Putamen (tissue), 1 donor: ENCODE measurements at places on chromosomes 5 and 9.

GRCh38 chr5:132010989-132011621 lies 353 bp downstream of the ACSL6 start:
- no peak for DNase-seq

GRCh38 chr5:142883438-142883837 lies 113.3 kb downstream of the ARHGAP26 start:
- no peak for DNase-seq

DNA sequence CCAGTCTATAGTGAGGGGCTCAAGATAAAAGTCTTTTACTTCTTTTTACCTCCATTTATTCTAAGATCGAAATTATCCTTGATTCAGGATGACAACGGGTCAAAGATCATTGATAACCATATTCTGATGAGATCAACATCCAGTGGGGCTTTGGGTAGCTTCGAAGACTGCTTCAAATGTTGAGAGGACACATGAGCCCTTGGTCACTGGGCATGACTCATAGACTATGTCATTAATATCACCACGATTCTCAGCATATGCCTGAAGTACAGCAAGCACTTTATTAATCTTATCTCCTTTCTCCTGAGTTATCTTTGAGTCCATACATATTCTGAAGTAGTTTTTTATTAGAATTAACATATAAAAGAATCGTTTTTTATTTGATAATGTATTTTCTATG lies 117.1 kb upstream of the DAB2 start:
- no peak for DNase-seq

DNA sequence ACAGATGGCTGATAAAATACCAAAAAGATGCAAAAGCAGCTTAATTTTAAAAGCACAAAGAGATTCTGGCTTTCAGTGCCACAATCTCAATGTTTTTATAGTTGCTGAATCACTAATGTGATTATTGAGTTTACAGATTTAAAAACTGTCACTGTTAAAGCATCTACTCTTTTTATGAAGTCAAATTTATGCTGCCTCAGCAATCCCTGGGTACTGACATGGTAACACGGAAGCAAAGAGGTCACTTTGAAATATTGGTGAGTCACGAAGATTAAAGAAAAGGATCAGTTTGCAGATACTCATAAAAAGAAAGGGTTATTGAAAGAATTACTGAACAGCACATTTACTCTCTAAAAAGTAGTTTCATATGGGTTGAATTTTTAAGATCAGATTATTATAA lies 39.7 kb upstream of the HMGCS1 start:
- no peak for DNase-seq

DNA sequence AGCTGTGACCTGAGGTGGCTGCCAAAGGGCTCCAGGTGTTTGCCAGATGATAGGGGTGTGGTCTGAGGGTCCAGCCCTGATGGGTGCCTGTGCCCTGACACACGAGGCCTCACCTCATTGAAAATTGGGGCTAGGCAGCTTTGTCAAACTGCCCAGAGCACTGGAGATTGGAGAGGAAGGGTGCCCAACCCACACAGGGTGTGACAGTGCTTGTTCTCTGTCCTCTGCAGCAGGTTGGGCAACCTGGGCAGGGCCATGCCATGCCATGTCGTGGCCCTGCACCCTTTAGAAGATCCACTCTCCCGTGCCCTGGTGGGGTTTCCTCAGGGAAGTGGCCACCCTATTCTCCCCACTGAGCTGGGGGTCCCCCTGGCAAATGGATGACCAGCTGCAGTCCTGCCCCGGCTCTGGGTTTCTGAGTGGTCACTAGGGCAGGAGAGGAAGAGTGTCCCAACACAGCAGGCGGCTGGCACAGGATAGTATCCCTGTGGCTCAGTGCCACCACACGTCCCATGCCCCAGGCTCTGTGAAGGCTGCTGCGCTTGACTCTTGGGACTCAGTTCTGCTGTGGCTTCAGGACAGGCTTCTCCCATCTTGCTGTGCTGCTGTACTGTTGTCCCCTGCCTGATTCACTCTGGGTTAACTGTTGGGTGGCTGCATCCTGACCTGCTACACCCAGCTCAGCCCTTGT lies 100.8 kb upstream of the PITX1 start:
- DNase-seq: no peak

DNA sequence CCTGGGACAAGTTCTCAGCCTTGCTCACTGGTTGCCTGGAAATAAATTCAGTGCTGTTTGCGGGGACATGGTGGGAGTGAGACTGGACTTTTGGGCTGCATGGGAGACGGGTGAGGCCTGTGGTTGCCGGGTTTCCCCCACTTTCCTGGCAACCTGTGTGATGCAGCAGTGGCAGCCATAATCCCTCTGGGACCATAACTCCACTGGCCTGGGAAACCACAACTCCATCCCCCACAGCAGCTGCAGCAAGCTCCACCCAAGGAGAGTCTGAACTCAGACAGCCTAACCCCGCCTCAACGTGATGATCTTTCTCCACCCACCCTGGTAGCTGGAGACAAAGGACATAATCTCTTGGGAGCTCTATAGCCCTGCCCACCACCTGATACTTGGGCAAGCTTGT lies 349.9 kb downstream of the PIK3R1 start:
- no peak for DNase-seq

- DNase-seq: no peak
These were observed 104.1 kb downstream of the AP3B1 start for GRCh38 chr5:78190402-78190801.

- DNase-seq: no peak
These were observed 19.0 kb upstream of the WHRN start for GRCh38 chr9:114524247-114524681.

DNA sequence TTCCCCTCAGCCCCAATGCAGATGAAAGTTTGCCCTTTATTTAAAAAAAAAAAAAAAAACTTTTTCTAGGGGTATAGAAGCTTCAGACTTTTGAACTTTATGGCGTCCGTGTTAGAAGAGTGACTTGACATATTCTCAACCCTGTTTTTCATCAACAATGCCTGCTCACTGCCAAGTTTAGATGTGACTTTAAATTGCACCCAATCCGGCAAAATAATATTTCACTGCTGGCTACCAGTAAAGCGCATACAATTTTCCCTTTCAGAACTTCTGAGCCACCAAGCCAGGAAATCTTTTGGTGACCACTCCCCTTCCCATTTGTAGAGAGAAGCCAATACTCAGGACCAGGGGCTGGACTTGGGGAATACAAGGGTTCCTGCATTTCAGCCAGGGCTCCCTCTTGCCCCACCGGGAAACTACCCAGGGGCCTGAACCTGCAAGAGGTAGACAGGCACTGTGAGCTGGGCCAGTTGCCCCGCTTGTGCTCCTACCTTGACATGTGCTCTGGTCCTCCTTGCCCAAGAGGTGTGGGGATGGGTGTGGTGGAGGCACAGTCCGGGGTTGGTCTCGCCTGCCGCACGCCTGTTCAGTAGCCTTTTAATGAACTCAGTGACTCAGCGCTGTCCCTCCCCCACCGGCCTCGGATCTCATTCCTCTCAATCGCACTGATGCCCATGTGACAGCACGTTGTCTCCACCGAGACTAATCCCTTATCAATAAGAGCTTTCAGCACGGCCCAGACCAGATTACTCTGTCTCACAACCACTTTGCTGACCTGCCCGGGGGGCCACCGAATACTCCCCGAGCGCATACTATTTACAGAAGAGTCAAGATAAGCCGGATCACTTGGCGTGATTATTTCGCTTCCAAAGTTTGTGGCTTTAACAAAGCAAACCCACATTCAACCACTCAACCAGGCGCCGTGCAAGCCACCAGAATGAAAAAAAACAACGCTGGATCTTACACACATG lies 226.4 kb downstream of the DCP2 start:
- no peak for DNase-seq

DNA sequence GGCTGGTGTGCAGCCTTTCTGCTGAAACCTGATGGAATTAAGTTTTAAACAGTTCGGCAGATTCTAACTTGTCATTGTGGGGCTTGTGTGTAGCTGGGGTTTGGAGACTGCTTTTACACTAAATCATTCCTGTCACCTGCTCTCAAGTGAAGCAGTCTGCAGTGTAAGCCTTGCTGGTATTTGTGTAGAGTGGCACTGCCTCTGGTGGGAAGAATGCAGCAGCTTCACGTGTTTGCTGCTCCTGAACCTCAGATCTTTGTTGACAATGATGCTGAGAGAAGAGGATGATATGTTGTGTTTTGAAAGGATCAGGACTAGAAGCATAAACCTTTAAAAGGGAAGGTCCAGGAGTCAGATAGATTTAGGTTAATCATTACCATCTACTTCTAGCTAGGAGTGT lies 88.1 kb downstream of the KDM4C start:
- DNase-seq: no peak

DNA sequence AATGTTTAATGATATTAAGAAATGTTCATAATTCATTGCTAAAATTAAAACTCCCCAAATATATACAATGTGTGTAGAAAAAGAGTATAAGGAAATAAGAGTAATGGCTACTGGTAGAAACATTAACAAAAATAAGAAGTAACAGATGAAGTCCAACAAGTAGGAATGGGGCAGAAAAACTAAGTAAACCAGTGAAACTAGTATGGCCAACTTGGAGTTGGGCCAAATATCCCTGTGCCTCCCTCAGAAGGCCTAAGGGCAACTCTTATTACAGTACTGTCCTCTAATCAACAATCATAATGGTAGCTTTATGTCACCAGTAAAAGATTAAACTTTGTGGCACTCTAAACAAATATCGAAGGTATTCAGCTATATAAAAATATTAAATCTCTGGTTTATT lies 93.5 kb downstream of the SSBP2 start:
- DNase-seq: no peak

DNA sequence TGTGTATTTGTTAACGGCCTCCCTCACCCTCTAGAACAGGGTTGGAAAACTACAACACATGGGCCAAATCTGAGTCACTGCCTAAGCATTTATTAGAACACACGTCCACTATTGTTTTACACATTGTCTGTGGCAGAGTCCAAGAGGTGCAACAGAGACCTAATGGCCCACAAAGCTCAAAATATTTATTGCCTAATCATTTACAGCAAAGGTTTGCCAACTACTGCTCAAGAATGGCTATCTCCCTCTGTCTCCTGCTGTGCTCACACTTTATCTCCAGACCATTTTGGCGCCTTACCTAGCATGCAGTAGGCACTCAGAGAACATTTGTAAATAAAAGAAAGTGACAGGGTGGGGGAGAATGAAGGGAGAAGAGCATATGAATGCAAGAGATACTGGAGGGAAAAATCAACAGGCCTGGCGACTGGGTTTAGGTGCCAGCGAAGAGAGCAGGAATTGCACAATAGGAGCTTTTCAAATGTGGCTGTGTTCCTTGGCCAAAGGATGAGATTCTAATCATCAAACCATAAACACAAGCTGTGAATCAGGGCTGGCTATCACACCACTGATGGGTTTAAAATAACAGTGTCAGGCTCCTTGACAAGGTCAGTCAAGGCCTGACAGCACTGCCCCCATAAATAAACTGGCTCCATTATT lies 80.3 kb downstream of the EPB41L4A start:
- no peak for DNase-seq
